CD4-positive, alpha-beta T cell (primary cell): ENCODE measurements at places on chromosomes 4 and X.

- no peaks in the 10 kb centered on the region for H3K36me3 ChIP-seq
- no peaks in the 10 kb centered on the region for H3K4me1 ChIP-seq
- no peaks in the 10 kb centered on the region for H3K27me3 ChIP-seq
- H3K27ac ChIP-seq: no peak overlapping the region
- DNase-seq: no peak
Measured at GRCh38 chrX:75038925-75039324, 113.7 kb upstream of the NEXMIF start.

GRCh38 chr4:133440404-133440803, 291.3 kb downstream of the PCDH10 start:
- H3K27me3 ChIP-seq: no peaks in the 10 kb centered on the region
- H3K36me3 ChIP-seq: no peaks in the 10 kb centered on the region
- DNase-seq: no peak
- no peak overlapping the region for H3K4me3 ChIP-seq
- H3K27ac ChIP-seq: no peak overlapping the region

GRCh38 chrX:47283015-47283771, 50.4 kb downstream of the USP11 start:
- H3K27me3 ChIP-seq: no peaks in the 10 kb centered on the region
- DNase-seq: no peak
- H3K36me3 ChIP-seq: no peaks in the 10 kb centered on the region
- H3K4me3 ChIP-seq: no peak overlapping the region

DNA sequence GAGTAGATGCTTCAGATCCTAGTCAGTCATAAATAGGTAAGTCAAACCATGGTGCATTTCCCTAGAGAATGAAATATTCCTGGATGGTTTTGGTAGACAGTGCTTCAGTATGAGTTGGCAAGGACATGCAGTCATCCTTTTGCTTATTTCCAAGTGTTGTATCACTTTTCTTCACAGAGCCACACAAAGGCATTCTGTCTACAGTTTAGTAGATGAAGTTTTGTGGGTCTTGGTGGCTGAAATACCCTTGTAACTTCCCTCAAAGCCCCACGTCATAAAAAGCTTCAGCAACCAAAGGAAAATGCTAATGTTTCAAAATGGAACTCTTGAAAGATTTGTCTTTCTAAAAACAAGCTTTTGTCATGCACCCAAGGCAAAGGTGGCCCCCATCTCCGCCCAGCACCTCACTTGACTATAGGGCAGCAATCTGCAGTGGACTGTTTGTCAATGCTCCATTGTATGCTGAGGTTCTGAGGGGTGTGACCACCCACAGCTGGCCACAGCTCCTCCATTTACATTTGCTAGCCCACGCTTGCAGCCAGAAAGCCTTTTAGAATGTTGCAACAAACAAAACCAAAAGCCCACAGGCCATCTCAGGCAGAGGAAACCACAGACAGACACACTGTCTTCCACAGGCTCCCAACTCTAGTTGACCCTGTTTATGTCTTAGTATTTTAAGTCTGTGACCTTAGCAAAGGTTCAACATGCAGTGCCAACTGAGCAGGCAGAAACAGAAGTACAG, 87.1 kb upstream of the FAM9C start:
- H3K4me1 ChIP-seq: peaks cover 5% of the 10 kb centered on the region
- H3K27ac ChIP-seq: no peak overlapping the region
- H3K4me3 ChIP-seq: no peak overlapping the region

DNA sequence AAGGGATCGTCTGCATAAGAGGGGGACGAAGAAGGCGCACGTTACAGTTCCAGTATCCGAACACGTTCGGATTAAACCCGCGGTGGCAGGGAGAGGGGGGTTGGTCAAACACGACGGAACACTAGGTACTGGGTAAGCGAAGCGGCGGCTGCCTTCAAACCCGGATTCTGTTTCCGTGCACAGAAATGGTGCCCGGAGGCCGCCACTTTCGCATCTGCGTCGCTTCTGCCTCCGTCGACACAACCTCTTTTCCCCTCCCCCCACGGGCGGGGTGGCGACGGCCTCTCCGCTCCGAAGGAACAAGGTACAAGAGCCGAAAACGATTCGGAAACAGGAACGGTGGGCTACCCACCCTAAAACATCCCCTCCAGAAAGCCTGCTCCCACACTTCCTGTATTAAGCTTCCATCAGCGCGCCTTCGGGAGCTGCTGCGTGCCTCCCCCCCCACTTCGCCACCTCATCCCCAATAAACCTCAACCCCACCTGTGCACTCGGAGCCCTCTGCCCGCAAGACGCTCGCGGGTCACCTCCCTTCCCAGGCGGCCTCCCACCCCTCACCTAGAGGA, 667 bp downstream of the G3BP2 start:
- H3K27ac ChIP-seq: peak overlapping the region; percentile 98
- H3K4me1 ChIP-seq: peaks cover 30% of the 10 kb centered on the region
- no peaks in the 10 kb centered on the region for H3K27me3 ChIP-seq

DNA sequence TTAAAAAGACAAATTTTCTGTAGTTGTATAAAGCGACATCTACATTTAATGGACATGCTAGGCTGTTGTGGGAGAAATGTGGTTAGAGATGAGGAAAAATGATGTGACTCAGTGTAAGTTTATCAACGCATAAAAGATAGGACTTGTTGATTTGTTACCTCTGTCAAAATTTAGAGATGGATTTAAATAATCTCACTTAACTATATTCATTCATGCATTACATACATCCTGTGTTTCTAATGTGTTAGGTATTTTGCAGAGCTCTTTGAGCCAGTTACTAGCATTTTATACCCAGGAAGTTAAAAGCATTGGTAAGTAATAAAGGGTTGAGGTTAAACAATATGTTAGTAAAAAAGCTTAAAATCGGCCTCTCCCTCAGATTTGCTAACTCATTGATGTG, 34.3 kb downstream of the METAP1 start:
- no peak for DNase-seq
- H3K27ac ChIP-seq: no peak overlapping the region
- peaks cover 5% of the 10 kb centered on the region for H3K4me1 ChIP-seq

DNA sequence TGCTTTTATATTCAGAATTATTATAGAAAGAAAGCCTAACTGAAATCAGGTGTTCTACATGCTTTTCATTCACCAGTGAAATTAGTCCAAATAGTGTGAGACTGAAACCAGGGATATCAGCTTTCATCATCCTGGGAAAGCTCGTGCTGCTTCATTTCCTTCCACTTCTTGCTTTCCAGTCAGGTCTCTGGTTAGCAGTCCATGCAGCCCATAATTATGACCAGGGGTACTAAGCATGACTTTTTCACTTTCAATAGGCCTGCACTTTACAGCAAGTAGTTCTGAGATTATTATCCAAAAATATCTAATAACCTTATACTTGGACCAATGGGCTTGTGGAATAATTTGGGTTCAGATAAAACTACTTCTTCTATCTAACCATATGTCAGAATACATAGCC, 673.2 kb upstream of the MAGEB2 start:
- no peak overlapping the region for H3K4me3 ChIP-seq
- no peak overlapping the region for H3K27ac ChIP-seq
- H3K4me1 ChIP-seq: no peaks in the 10 kb centered on the region
- no peaks in the 10 kb centered on the region for H3K36me3 ChIP-seq
- no peaks in the 10 kb centered on the region for H3K27me3 ChIP-seq
- DNase-seq: no peak
